ENCODE measurements at places on chromosomes 3 and 15.
A peak's percentile ranks its signal among the peaks of the same experiment; 100 is the strongest.

DNA sequence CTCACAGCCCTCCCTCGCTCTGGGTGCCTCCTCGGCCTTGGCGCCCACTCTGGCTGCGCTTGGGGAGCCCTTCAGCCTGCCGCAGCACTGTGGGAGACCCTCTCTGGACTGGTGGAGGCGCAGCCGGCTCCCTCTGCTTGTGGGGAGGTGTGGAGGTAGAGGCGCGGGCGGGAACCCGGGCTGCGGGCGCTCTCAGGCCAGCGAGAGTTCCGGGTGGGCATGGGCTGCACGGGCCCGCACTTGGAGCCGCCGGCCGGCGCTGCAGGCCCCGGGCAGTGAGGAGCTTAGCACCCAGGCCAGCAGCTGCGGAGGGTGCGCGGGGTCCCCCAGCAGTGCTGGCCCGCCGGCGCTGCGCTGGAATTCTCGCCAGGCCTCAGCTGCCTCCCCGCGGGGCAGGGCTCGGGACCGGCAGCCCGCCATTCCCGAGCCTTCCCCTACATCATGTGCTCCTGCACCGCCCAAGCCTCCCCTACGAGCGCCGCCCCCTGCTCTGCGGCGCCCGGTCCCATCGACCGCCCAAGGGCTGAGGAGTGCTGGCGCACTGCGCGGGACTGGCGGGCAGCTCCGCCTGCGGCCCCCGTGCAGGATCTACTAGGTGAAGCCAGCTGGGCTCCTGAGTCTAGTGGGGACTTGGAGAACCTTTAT lies 46.0 kb upstream of the GSK3B start:
- no peak for DNase-seq

GRCh38 chr3:188673646-188674186 lies 498.1 kb upstream of the TPRG1 start:
- no peak for DNase-seq

- DNase-seq: peak; percentile 94
Measured at GRCh38 chr3:186097663-186098451, 11.0 kb downstream of the ETV5 start.

- DNase-seq: no peak
Measured at GRCh38 chr3:155619118-155619915, 125.6 kb downstream of the PLCH1 start.

GRCh38 chr3:40516201-40516600 lies 8.6 kb upstream of the ZNF621 start:
- DNase-seq: no peak

GRCh38 chr15:22861161-22861560 lies 22.7 kb downstream of the NIPA2 start:
- no peak for DNase-seq

GRCh38 chr3:27239951-27240350 lies 129.2 kb downstream of the NEK10 start:
- no peak for DNase-seq

- DNase-seq: peak; percentile 77
Measured at GRCh38 chr15:23687143-23687470, at the start of gene NDN. NDN (minus strand) TSS chr15:23687305; CDS start chr15:23687217, 88 bp downstream.

- peak; percentile 26 for DNase-seq
Measured at GRCh38 chr3:147191795-147192385, 214.5 kb downstream of the ZIC4 start.

- DNase-seq: peak; percentile 5
Measured at GRCh38 chr3:113405180-113405579, 36.1 kb downstream of the CFAP44 start.

GRCh38 chr15:66098022-66098363 lies 155.6 kb downstream of the MEGF11 start:
- no peak for DNase-seq

DNA sequence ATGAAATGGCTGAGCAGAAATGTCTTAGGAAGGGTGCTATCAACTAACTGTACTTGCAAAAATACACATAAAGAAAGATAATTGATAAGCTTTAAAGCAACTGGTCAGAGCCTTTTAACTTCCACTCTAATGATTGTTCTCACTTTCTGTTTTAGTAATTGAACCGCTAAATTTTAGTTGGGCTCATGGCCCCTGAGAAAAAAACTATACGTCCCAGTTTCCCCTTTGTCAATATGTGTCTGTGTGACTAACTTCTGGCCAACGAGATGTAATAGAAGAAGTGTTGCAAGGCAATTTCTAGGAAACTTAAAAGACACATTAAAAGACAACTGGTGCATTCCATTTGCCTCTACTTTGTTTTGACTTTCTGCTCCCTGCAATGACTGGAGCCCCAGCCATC lies 223.9 kb downstream of the NR1D2 start:
- no peak for DNase-seq

- peak; percentile 16 for DNase-seq
Measured at GRCh38 chr3:8324747-8325146, 176.9 kb upstream of the LMCD1 start.

- DNase-seq: no peak
Measured at GRCh38 chr15:73765778-73766177, 12.6 kb upstream of the INSYN1 start.

DNA sequence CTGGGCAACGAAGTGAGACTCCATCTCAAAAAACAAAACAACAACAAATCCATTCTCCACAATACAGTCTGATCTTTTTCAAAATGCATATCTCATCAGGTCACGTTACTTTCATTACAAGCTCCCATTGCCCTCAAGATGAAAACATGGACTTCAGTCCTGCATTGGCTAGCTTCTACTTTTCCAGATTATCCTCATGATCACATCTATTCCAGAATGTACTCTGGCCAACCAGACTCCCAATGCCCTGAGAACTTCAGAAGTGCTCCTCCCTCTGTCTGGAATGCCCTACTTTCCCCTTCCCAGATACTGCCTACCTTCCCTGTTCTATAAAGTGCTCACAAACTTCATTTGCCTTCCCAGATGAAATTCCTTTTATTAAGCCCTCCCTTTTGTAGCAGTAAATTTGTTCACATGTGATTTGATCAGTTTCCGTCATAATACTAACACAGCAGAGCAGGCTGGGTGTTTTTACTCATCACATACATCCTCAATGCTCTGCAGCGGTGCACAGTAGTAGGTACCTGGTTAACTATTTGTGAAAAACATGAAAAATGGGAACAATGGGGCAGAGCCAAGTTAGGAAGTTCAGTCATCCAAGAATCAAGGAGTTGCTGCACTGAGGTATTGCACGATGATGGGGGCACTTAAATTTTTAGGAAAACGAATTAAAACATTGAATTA lies 5.3 kb downstream of the RPL22L1 start:
- no peak for DNase-seq

GRCh38 chr15:90968434-90968833 lies 13.8 kb downstream of the RCCD1 start:
- no peak for DNase-seq

DNA sequence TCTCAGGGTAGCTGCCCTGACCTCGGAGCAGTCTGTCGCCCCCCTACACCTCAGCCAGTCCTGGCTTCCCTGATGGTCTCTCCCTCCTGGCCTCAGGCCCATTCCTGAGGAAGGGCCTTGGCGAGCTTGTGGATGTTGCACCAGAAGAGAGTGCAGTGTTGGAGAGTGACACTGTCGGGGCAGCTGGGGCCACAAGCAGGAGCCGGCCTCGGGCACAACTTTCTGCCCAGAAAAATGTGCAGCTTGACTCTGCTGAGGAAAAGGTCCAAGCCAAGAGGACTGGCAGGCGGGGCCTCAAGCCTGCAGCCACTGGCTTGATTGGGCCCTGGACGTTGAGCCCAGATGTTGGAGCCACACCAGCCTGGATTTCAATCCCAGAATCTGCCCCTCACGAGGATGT lies 12.8 kb downstream of the HEMK1 start:
- no peak for DNase-seq

DNA sequence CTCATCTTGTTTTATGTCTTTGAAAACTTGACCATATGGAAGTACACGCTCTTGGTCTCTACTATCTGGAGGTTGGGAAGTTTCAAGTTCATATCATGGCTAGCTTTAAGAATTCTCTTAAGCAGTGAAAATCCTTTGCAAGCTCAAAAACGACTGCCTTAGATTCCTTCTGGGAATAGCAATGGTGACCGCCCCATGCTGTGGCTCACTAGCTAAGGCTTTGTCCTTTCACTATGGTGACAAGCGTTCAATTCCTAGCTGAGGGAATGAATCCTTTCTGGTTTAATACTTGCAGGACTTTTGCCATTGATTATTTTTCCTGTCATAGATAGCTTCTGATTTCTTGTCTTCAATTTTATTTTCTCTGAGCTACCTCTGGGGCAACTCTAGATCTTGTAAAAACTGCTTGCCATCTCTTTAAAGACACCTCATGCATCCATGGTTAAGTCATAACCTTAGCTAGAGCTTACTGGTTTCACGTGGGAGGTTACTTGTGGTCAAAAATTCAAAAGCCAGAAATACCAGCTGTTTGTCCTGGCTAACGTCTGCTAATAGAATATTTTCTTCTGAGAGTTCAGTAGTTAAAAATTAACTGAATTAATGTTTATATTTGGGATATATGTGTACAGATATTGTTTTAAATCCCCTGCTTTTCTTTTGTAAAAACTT lies 673.4 kb upstream of the CBLB start:
- DNase-seq: no peak

DNA sequence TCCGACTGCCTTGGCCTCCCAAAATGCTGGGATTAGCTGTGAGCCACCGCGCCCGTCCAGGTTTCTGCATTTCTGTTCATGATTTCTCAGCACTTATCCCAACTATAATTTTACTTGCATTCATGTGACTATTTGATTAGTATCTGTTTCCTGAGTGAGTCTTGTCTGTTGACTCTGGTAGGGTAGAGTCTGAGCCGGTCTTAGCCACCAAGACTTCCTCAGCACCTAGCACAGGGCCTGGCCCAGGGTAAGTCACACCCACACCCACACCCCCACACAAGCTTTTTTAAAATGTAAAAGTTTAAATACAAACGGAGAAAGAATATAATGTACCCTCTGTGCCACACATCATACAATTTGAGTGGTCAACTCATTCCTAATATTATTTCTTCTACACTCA lies 3.1 kb upstream of the SPATA12 start:
- DNase-seq: no peak

GRCh38 chr3:146020969-146021368 lies 140.0 kb downstream of the PLOD2 start:
- DNase-seq: no peak

GRCh38 chr3:99854756-99855298 lies 37.2 kb downstream of the CMSS1 start:
- no peak for DNase-seq

DNA sequence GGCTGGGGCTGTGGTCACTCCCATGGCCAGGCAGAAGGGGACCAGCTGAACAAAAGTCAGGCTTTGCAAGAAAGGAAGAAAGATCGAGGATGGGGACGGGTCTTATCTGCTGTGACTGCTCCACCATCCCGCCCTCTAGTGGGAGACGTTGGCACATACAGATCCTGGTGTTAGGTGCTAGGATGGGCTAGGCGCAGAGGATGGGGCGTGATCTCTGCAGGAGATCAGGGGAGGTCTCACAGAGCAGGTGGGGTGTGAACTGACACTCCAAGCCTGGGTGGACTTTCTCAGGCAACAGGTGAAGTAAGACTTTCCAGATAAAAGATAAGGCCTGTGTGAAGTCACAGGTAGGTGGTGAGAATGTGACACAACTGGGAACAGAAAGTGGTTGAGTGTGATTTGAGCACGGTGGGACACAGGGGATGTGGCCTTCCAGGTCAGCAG lies 141.9 kb upstream of the SMAD3 start:
- DNase-seq: no peak

DNA sequence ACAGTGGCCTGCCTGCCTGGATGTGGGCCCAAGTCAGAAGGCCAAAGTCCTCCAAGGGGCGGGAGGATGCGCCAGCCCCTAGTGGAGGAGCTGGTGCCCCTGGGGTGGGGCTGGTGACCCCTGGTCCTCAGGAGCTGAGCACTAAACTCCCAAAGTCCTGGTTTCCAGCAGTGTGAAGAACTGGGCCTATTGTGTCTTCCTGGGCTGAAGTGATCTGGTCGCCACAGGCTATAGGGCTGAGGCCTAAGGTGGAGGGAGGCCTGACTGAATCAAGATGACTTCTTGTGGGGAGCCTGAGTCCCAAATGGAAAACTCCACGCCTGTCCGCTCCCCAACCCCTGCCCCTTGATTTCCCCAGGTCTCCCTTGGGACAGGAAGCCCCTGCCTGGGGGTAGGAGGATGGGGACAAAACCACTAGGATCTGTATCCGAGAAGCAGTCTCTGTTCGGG lies 753 bp upstream of the FES start:
- DNase-seq: no peak

GRCh38 chr3:187807086-187807862 lies 62.0 kb upstream of the BCL6 start:
- no peak for DNase-seq

DNA sequence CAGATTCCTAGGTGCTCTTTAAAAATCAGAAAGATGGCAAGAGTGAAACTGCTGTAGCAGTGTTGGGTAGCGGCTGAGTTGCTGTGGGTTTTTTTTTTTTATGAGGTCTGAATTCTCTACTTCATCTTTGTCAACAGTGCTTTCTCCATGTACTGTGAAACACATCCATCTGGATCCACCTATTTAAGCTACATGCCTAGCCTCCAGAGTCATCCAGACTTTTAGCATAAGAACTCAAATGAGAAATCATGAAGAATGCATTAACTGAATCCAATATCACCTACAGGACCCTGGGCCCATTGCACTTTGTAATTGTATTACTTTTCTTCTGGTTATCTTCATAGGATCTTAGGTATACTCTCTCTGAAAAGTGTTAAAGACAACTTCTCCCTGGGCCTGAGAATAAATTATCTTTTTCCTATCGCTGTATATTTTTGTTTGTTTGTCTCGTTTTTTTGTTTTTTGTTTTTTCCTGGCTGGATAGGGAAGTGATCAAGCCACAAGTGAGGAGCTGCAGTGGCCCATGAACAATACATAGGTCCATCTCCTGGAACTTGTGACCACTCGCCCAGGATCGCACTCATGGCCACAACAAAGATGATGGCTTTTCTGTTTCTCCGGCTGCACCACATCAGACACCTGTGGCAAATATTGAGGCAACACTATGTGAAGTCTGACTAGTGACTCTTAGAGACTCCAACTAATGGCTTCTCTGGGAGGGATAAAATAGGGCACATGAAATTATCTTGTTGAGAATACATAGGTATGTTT lies 609.9 kb upstream of the AGTR1 start:
- no peak for DNase-seq

GRCh38 chr3:31277582-31277981 lies 255.1 kb upstream of the STT3B start:
- DNase-seq: no peak

- no peak for DNase-seq
Measured at GRCh38 chr15:64349375-64349774, 6.6 kb downstream of the CSNK1G1 start.

GRCh38 chr15:64864068-64864467 lies 22.4 kb downstream of the PLEKHO2 start:
- peak; percentile 77 for DNase-seq

- no peak for DNase-seq
Measured at GRCh38 chr3:59677747-59678702, 628.2 kb upstream of the CFAP20DC start.

- no peak for DNase-seq
Measured at GRCh38 chr3:106765342-106765741, 611.9 kb upstream of the CCDC54 start.

DNA sequence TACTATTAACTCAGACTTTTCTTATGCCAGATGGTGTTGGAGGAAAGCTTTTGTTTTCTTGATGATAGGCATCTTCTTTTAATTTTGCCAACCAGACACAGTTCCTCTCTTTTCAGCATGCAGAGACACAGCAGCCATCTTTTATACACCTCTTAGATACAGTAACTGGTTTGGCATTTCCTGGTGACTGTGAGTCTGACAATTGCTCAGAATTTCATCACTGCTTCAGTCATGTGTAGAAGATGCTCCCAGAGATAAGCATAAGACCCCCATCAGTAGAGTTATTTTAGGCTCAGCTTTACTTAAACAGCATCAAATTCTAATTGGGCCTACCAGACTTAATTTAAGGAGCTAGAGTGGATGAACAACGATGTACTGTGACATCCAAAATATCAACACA lies 779.0 kb downstream of the SQOR start:
- no peak for DNase-seq

Data from muscle of back (tissue), 13 donors.